ENCODE measurements at places on chromosomes 12 and 14. TPM values are rescaled to one million over a fixed set of nuclear protein-coding genes. Genes with fewer than 3 reads are reported as not detected.

DNA sequence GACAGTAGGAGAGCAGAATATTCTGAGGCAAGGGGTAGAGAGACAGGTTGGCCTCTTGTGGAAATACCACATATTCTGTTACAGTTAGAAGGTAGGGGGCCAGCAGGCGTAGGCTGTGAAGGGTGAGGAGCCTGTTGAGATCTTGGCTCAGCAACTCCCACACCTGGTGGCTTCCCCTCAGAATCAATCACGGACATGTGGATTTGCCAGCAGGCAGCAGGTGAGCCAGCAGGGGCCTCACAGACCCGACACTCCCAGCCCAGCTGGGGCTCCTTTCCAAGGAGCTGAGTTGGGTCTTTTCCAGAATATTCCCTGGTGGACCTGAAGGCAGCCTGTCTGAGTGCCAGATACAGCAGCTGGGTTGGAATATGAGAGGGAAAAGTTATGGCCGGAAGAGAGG is 150.0 kb upstream of the CRY1 start:
- H3K4me1 ChIP-seq, result peaks cover 25% of the 10 kb centered on the region
- H3K36me3 ChIP-seq, result no peaks in the 10 kb centered on the region
- DNase-seq, result no peak
- H3K4me3 ChIP-seq, result no peak overlapping the region

- no peaks in the 10 kb centered on the region for H3K36me3 ChIP-seq
- no peak for DNase-seq
- H3K4me3 ChIP-seq, result no peak overlapping the region
- peaks cover 1% of the 10 kb centered on the region for H3K27me3 ChIP-seq
Measured at GRCh38 chr14:81557146-81557545, 23.5 kb upstream of the SEL1L start.

The GPR65 gene
- 0.64 TPM for total RNA-seq

The CLEC1B gene
- not detected for total RNA-seq

The PLCZ1 gene
- not detected for total RNA-seq

Measured in endothelial cell (in vitro differentiated cells).